Spinal cord (tissue), 10 donors: ENCODE measurements at places on chromosomes 3 and 15. TPM values are rescaled to one million over a fixed set of nuclear protein-coding genes. Genes with fewer than 3 reads are reported as not detected.

The LSMEM2 gene
- not detected for total RNA-seq

The PLA2G4D gene
- 0.06 TPM for total RNA-seq

The ST8SIA2 gene
- 9.0 TPM for total RNA-seq

The RYR3 gene
- 13.0 TPM for total RNA-seq

The SAMD7 gene
- total RNA-seq = not detected

The GUCA1C gene
- total RNA-seq = not detected

The CHL1 gene
- 110 TPM for total RNA-seq

The WDR93 gene
- total RNA-seq = 0.69 TPM

The LSAMP gene
- 126 TPM for total RNA-seq

The ILDR1 gene
- 0.11 TPM for total RNA-seq

The GABRB3 gene
- 28.7 TPM for total RNA-seq

- no peaks in the 10 kb centered on the region for H3K36me3 ChIP-seq
- H3K4me1 ChIP-seq = peaks cover 13% of the 10 kb centered on the region
- no peak for DNase-seq
- peak overlapping the region; percentile 99 for H3K27ac ChIP-seq
- peak overlapping the region; percentile 92 for H3K4me3 ChIP-seq
Measured at GRCh38 chr3:100401674-100402041, 319 bp downstream of the LNP1 start.

DNA sequence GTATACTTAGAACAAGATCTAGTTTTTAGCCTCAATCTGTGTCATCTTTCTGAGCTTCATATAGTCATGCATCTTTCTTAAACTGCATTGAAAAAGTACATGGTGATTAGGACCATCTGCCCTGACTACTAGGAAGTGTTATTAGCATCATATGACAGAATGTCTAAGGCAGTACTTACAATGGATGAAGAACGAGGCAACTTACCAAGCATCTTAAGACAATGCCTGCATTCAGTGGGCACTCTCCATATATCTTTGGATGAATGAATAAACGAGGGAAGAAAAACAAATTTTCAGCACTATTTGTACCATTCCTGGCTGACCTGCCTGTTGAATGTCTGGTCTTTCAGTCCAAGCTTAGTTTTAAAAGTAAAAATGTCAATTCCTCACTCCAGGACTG is 185.4 kb upstream of the EPHA3 start:
- H3K27me3 ChIP-seq = no peaks in the 10 kb centered on the region
- H3K36me3 ChIP-seq = no peaks in the 10 kb centered on the region
- H3K27ac ChIP-seq = no peak overlapping the region
- H3K4me1 ChIP-seq = no peaks in the 10 kb centered on the region

- peaks cover 8% of the 10 kb centered on the region for H3K4me1 ChIP-seq
- H3K27ac ChIP-seq = peak overlapping the region; percentile 48
- no peaks in the 10 kb centered on the region for H3K27me3 ChIP-seq
- no peaks in the 10 kb centered on the region for H3K36me3 ChIP-seq
- DNase-seq = no peak
Measured at GRCh38 chr3:25473246-25473645, 45.2 kb downstream of the RARB start.

DNA sequence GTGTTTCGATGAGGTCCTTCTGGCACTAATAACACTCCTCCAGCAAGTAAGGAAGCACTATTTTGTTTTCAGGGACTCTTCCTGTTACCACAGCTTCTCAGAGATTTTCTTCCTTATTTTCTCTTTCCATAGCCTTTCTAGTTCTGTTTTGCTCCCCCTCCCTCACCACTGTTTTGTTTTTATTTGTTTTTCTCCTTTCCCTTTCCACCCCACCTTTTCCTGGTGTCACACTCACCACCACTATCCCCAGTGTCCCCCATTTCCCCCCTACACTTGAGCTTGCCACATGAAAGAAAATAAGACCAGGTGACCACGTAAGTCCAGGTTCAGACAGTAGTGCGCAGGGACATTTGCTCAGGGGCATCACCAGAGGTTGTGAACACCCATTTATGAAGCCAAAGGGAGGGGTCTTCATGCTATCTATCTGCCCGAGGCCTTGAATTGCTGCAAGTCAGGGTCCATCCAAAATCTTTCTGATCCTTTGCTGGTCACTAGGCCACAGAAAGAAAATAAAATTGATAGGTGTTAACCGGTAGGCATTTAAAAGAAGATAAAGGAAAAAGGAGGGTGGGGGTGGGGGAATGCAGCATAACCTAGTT is 1.4 kb upstream of the RFTN1 start:
- H3K4me3 ChIP-seq = no peak overlapping the region
- DNase-seq = no peak
- no peak overlapping the region for H3K27ac ChIP-seq
- H3K27me3 ChIP-seq = peaks cover 12% of the 10 kb centered on the region
- H3K4me1 ChIP-seq = peaks cover 26% of the 10 kb centered on the region
- no peaks in the 10 kb centered on the region for H3K36me3 ChIP-seq

- no peak overlapping the region for H3K4me3 ChIP-seq
- DNase-seq = no peak
- H3K36me3 ChIP-seq = no peaks in the 10 kb centered on the region
Measured at GRCh38 chr15:84946772-84947489, 34.7 kb upstream of the PDE8A start.

DNA sequence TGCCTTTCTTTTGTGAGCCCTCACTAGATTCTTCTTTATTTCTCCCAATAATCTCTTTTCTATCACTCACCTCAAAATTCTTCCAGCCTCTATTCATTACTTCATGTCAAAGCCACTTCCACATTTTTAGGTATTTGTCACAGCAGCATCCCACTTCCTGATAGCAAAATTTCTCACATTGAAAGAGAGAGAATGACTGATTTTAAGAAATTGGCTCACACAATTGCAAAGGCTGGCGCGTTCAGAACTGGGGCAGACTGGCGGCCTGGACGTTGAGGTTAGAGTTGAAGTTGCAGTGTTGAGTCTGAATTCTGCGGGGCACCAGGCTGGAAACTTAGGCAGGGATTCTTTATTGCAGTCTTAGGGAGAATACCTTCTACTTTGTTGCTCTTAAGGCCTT is 117.9 kb downstream of the LRRC28 start:
- H3K27me3 ChIP-seq = no peaks in the 10 kb centered on the region
- H3K4me1 ChIP-seq = no peaks in the 10 kb centered on the region
- no peak overlapping the region for H3K27ac ChIP-seq
- DNase-seq = no peak

DNA sequence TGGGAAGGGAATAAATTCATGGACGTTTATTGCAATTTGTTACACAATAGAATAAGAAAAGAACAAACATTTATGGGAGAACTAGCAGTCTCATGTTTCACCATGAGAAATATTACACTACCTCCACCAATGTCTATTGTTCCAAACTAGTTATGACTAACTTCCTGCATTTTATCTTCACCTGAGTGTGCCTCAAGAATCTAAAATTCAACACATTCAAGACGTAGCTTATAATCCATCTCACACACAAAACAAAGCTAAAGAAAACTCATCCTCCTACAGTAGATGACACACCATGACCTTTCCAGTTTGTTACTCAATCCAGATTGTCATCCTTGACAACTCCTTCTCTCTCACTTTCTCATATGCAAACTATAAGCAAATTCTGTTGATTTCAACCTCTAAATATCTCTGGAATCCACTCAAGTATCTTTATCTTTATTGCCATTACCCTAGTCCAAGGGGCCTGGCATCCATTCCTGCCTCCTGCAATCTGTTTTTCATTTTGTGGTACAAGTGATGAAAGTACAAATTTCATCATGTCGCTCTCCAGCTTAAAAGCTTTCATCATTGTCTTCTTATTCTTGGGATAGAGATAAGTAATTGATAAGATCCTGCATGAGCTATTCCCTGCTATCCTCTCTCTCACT is 229.9 kb downstream of the NR2F2 start:
- H3K36me3 ChIP-seq = no peaks in the 10 kb centered on the region
- DNase-seq = no peak
- no peak overlapping the region for H3K4me3 ChIP-seq
- H3K4me1 ChIP-seq = no peaks in the 10 kb centered on the region
- H3K27ac ChIP-seq = no peak overlapping the region

- peak; percentile 88 for DNase-seq
- H3K4me1 ChIP-seq = peaks cover 7% of the 10 kb centered on the region
- H3K27me3 ChIP-seq = no peaks in the 10 kb centered on the region
- peak overlapping the region; percentile 75 for H3K4me3 ChIP-seq
Measured at GRCh38 chr15:47184003-47184907, 533.0 kb upstream of the SEMA6D start.

- peak overlapping the region; percentile 52 for H3K27ac ChIP-seq
- DNase-seq = no peak
Measured at GRCh38 chr15:99407716-99408115, 156.4 kb downstream of the LRRC28 start.

- H3K27me3 ChIP-seq = no peaks in the 10 kb centered on the region
- DNase-seq = no peak
- H3K4me1 ChIP-seq = no peaks in the 10 kb centered on the region
- H3K36me3 ChIP-seq = no peaks in the 10 kb centered on the region
- no peak overlapping the region for H3K27ac ChIP-seq
Measured at GRCh38 chr3:75396316-75396802, 267.8 kb upstream of the FRG2C start.

GRCh38 chr15:58425834-58426233 is 6.0 kb upstream of the LIPC start:
- H3K4me1 ChIP-seq = no peaks in the 10 kb centered on the region
- no peaks in the 10 kb centered on the region for H3K27me3 ChIP-seq
- no peak for DNase-seq
- H3K36me3 ChIP-seq = no peaks in the 10 kb centered on the region

GRCh38 chr15:25947323-25948314 is 84.5 kb upstream of the ATP10A start:
- no peak overlapping the region for H3K4me3 ChIP-seq
- no peaks in the 10 kb centered on the region for H3K27me3 ChIP-seq
- H3K27ac ChIP-seq = no peak overlapping the region
- H3K36me3 ChIP-seq = no peaks in the 10 kb centered on the region
- H3K4me1 ChIP-seq = peaks cover 11% of the 10 kb centered on the region

DNA sequence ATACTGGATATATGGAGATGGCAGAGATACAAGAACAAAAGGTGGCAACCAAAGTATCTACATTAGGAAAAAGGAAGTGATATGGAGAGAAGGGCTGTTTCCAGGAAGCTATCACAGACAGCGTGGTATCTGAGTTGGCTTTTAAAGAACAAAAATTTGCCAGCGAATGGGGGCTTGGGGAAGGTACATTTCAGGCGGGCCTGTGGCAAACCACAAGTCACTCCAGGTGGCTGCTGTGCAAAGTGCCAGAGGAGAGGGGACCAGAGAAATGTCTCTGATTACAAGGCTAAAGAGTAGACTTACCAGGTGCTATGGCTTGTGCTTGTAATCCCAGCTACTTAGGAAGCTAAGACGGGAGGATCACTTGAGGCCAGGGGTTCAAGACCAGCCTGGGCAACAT is 91.1 kb downstream of the MSL2 start:
- no peaks in the 10 kb centered on the region for H3K27me3 ChIP-seq
- no peak for DNase-seq
- H3K36me3 ChIP-seq = peaks cover 8% of the 10 kb centered on the region
- no peak overlapping the region for H3K4me3 ChIP-seq

DNA sequence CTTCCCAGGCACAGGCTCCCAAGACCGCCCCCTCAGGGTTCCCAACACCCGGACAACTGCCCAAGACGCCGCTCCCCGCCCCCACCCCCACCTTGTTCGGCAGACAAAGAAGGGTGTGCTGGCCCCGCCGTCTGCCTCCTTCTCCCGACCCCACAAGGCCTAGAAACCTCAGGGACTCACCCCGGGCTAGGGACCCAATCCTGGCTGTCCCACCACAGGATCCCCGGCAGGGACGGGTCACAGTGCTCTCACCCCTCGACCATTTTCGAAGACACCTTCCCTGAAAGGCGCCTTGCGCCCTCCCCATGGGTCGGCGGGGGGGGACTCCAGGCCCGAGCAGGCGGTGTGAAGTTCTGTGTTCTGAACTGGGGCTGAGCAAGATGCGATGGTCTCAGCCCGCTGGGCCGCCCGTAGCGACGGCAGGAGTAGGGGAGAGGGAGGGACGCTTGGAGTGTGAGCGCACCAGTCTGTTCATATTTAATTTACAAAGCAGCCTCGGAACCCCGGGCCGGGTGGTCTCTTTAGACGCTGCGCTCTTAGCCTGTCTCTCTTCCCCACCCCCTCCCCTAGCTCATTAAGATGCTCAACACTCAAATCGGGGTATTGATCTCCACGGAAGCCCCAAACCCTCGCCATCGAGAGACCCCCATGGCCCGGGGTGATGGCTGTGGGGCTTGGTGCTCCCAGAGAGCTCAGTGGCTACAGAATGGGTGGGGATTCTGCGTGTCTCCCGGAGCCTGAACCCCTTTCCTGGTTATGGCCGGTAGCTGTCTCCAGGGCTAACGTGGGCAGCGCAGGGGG is 1.4 kb upstream of the ISLR2 start:
- H3K27me3 ChIP-seq = peaks cover 77% of the 10 kb centered on the region
- peak; percentile 84 for DNase-seq
- H3K27ac ChIP-seq = peak overlapping the region; percentile 80
